ENCODE measurements at places on chromosomes 1 and 21.

DNA sequence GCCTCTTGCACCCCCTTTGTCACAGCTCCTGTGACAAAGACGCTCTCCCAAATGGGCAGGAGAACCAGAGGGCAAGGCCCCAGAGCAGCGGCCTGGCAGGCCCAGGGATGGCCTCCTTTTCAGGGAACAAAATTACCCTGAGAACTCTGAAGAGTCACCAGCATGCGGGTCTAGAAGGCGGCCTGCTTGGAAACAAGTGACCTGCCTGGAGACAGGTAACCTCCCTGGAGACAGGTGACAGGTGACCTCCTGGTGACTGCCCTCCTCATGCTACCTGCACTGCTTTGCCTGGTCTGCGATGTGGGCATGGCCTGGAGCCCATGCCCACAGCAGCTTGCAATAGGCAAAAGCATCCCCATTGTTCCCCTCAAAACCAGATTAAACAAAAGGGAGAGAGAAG lies 86.5 kb upstream of the ZC3H12A start:
- DNase-seq = no peak

DNA sequence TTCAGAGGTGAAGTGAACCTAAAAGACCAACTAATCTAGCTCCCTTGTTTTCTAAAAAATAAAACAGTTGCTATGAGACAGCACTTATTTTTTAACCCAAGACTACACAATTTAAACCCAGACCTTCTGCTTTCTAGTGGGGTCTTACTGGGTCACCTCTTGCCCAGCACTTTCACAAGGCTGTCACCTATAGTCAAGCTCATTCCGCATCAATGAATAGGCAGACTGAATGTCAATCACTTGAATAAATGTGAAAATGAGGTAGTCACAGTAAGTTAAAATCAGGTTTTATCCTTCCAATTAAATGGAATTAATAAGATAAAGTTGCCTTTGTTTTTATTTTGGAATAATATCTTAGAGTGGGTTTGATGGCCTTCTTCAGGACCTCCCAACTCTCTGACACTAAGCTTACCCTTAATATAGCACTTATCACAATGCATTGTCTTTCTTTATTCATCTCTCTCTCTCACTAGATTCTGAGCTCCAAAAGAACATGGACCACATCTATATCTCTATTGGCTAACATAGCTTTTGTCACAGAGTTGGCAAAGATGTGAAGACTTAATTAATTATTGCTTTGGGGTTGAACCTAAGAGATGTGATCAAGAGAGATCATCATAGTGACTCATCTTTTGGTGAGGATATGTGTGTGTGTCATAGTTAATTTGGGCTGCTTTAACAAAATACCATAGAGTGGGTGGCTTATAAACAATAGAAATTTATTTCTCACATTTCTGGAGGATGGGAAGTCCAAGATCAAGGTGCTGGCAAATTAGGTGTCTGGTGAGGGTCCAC lies 248.7 kb upstream of the DAB1 start:
- DNase-seq = no peak

DNA sequence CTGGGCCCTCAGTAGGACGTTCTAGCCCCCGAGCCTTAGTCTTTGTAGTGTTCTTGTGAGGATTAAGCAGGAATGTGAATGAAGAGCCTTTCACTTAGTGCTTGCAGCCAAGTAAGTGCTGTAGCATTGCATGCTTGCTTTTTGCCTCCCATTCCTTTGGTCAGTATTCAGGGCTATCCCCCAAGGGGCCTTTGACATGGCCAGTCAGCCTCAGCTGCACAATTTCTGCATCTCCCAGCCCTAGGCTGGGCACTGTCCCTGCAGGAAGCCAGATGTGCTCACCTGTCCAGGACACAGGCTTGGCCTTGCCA lies 30.5 kb downstream of the SOX13 start:
- DNase-seq = no peak

DNA sequence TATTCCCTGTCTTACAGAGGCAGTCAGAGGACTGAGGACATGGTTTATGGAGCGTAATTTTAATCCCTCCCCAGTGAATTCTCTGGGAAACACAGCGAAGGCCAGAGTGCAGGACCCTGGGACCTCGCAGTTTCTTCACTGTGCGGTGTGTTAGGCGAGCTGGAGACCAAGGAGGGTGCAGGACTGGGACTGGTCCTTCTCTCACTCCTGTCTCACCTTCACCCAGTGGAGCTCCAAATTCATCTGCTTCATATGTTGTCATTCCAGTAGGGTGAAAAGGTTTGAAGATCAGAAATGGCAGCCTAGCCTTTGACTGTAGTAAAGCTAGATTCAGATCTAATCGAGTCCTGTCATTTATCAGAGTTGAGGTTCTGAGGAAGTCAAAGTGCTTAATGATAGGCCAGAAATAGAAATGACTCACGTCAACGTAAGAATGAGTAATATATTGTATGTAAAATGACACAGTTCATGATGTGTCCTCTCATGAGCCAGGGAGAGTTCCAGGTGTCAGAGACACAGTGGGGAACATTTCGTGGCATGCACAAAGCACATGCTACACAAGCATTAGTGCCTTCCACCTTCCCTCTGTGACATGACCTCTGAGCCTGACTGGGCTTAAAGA lies 647.5 kb downstream of the SMYD3 start:
- no peak for DNase-seq
